ENCODE measurements at places on chromosomes 12 and 14.

DNA sequence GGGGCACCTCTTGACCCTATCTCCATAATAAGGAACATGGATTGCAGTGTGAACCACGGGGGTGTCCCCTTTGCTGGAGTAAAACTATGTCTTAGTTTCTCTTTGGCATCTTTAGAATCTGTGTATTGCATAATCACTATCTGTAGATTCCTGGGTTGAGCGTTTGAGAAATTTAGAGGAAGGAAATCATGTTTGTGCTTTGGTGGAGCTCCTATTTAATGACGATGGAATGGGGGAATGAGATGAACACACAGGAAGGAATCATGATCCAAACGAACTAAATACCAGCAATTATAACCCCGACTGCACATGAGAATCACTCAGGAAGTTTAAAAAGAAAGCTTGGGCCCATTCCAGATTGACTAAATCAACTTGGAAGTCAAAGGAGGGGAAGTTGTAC lies 1.3 kb upstream of the MYG1 start:
- no peak for DNase-seq

GRCh38 chr12:3992945-3993344 lies 119.7 kb upstream of the PARP11 start:
- DNase-seq: no peak

DNA sequence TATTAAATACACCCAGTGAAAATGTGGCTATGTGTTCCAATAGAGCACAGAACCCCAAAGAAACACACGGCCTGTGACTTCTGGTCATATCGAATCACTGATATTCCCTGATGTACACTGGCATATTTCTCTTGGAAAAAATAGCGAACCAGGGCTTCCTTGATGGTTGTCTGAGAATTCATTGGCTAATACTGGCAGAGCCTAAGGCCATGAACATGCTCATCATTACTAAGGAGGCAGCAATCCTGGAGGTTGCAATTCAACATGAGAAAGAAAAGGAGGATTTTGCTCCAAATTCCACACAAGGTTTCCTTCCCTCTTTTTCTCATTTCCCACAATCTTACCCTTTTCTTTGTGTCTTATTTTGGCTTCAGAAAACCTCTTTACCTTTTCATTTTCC lies 212.9 kb upstream of the HMGA2 start:
- no peak for DNase-seq

GRCh38 chr14:65261425-65261920 lies 151.1 kb upstream of the FUT8 start:
- DNase-seq: no peak

DNA sequence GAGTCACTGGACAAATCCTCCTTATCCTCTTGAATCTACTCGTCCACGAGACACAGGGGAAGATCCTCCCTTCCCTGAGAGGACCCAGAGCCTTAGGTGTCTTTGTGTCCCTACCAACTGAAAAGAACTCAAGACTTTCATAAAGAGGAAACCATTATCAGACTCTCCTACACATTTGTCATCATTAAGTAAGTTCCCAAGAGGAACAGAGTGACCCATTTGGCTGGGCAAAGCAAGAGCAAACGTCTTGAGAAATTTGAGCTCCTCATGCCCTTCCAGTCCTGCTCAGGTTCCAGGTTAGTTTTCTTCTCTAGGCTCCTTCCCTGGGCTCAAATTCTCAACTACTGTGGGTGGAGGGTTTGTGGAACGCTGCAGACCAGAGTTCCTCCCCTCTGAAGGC lies 5.7 kb downstream of the MLF2 start:
- no peak for DNase-seq

- no peak for DNase-seq
Observed at GRCh38 chr14:29671034-29671433, 256.6 kb downstream of the PRKD1 start.

DNA sequence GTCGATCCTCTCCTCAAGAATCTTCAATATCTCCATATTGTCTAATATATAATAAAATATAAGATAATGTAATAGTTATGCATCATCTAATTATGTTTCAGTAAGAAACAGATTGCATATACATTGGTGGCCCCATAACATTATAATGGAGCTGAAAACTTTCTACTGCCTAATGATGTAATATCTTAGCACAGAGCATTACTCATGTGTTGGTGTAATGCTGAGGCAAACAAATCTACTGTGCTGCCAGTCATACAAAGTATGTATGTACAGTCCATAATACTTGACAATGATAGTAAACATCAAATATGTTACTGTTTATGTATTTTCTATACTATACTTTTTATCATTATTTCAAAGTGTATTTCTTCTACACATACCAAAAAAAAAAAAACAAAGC lies 128.7 kb downstream of the CPNE8 start:
- DNase-seq: no peak

GRCh38 chr12:49505672-49506071 lies 33.2 kb upstream of the KCNH3 start:
- DNase-seq: no peak

All from activated T-helper 1 cell treated with anti-CD3 and anti-CD28 coated beads, Interleukin-2, amount 50 U/mL, for 16 hours (primary cell).